T follicular helper cell (primary cell): ENCODE measurements at places on chromosomes 16 and 17.

DNA sequence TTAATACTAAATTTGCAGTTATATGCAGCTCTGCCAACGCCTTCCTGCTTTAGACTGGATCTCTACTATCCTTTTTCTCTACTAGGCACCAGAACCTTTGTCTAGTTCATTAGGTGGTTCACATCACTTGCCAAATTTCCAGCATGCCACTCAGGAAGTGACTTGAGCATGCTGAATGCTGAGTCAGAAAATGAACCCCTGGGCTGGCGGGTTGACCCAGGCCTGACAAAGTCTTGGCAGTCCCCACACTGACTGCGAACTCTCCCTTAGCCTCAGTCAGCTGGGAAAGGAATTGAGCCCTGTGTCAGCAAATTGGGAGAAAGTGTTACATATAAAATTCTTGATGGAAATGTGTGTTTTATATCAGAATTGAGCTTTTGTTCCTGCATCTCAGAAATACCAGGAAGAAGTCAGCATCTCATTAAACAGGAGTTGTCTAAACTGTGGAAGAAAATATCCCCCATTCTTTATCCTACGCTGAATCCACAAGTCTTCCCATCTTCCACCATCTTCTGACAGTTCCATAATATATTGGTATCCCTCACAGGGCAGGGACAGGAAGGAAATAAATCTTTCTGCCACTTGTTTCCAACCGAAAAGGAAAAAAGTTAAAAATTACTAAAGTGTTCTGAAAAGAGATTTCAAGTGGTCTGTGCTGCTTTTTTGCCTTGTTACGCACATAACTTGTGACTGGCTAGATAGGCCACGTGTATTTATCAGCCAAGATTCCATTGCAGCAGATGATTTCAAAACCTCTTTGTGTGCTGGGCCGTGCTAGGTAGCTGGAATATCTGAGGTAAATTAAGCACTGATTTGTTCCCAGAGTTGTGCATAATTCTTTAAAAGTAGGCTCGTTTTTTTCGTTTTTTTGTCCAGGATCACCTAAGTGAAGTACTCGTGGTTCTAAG is 16.7 kb upstream of the SLC12A3 start:
- no peak for DNase-seq

- no peak for DNase-seq
Measured at GRCh38 chr16:15981382-15981781, 32.0 kb downstream of the ABCC1 start.

- DNase-seq, result no peak
Measured at GRCh38 chr16:67442581-67443255, 11.8 kb downstream of the HSD11B2 start.

DNA sequence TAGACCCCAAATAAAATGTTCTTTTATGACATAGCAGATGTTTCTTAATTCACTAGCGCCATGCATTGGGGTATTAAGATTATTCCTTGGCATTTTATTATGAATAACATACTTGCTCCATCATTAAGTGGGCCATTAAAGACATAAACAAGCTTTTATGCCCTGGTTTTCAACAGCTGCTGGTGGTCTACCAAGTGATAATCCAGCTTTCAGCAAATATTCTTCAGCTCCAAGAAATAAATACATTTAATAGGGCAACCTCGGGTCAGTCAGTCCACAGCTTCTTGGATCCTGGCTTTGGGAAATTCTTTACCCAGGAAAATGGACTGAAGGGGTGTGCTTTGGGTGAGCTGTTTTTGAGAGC is 217.3 kb upstream of the IRX3 start:
- no peak for DNase-seq

DNA sequence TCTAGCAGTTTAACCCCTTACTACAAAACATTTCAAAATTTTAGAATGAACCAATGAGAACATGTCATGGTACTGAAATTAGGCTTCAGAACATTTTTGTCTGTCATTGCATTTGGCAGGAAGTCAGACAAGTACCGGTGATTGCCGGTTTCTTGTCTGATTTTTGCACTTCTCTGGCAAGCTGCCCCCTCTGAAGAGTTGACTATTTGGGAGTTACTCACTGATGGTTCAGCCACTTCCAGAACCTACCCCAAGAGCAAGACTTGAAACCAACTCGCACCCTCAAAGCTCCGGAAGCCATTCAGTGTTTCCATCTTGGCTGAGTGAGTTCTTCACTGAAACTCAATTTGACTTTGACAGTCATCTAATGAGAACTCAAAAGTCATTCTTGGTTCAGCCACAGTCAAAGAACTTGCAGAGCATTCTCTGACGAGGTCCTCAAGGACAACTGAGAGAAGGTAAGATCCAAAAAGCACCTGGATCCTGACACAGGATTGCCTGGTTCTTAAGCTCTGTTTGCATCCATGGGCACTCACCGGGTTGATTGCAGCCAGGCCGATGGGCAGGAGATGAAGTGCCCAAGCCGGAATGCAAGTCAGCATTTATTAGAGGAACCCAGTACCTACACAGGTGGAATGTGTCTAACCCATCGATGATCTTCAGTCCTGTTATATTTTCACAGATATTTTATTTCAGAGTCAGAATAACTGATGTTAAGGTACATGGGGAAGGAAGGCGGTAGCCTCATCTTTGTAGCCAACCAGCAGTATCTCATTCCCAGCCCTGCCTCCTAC is 93.6 kb downstream of the USP22 start:
- DNase-seq, result no peak

DNA sequence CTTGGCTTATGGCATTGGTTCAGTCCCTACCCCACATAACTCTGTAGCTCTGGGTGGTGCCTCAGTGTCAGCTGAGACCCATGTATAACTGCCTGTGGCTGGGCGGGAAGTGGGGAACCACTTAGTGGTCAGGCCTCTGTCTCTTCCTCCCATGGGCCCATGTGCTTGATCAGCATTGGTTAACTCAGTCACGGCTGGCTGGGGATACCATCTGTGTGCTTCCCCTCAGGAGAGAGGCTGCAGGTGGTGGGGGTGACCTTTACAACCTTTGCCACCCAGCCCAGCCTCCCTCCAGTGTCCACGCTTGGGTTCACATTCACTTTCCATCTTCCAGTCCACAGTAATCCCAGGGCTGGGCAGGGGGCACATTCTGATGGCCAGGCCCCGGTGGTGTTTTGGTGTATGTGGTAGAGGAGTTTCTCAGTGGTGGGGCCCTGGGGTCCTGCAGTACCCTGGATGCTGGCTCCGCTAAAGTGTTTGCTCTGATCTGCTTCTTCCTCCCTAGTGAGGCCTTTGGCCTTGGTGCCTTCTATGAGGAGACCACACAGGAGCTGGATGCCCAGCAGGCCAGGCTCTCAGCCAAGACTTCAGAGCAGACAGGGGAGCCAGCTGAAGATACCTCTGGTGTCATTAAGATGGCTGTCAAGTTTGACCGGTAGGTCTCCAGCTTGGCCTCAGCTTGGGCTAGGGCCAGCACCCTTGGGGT is 10.2 kb upstream of the NFATC3 start:
- DNase-seq, result no peak

- DNase-seq, result no peak
Measured at GRCh38 chr17:57678393-57678792, 66.7 kb downstream of the CCDC182 start.

- no peak for DNase-seq
Measured at GRCh38 chr17:38326996-38327792, 16.6 kb downstream of the GPR179 start.

- DNase-seq, result no peak
Measured at GRCh38 chr16:15575293-15576049, 67.5 kb downstream of the MARF1 start.

DNA sequence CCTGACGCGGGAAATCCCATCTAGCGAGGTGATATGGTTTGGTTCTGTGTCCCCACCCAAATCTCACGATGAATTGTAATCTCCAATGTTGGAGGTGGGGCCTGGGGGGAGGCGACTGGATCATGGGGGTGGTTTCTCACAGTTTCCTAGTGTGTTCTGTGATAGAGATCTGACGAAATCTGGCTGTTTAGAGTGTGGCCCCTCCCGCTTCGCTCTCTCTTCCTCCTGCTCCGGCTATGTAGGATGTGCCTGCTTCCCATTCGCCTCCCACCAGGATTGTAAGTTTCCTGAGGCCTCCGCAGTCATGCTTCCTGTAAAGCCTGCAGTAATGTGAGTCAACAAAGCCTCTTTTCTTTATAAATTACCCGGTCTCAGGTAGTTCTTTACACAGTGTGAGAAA is 31.6 kb downstream of the IFT140 start:
- DNase-seq, result no peak

DNA sequence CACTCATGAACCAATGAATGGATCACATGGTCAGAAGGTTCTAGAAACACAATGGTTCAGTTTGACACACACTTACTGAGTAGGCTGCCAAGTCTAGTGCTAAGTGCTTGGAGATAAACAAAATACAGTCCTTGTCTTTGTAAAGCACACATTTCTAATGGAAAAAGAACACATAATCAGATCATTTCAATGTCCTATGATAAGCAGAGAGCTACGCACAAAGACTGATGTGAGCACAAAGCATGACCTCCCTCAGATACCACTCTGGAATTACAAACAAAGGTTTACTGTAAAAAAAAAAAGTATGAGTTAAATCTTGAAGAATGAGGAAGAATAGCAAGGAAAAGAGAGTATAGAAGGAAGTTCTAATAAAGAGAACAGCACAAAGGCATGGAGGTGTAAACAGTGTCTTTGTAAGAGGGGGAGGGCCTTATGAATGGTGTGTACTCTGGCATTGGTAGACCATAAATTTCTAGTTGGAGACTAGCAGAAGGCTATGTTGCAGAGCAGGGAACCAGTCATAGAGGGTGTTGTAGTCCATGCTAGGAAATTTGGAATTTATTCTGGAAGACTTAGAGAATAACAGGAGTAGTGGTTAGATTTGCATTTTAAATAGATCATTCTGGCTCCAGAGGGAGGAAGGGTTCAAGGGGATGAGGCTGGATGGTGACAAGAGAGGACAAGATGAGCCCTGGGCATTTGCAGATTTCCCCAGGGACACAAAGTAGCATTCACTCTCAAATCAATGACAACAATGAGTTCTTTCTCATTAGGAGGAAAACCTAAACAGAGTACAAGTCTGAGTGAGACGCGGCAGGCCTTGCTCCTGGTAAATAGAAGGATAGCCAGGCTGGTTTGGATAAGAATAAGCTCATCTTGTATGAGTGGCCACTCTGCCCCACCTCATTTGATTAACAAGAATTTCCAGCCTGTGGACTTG is 468.0 kb downstream of the TOX3 start:
- DNase-seq, result no peak

DNA sequence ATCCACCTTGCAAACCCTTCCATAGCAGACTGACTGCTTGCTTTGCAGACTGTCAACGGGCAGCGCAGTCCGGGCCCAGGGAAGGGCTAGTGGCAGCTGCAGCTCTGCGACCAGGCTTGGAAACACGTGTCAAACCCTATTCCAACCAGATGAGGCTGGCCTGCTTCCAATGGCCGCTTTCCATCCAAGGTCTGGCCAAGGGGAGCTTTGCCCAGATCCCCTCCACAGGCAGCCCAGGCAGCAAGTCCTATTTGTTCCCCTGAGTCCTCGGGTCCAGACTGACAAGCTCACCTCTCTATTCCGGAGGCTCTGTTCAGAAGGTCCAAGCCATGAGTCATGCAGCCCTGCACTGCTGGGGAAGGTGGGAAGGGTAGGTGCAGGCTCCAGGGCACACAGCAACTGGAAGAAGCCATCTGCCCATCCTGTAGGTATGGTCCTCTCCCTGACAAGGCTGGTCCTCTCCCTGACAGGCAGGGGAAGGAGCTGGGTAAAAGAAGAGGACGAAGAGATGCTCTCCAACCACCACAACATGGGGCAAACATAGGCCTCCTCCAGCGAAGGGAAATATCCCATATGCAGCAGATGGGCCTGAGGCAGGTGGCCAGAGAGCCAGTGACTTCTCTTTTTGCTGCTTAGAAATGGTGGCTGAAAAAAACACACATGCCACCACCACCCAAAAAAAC is 22.6 kb upstream of the AXIN2 start:
- no peak for DNase-seq

GRCh38 chr16:57514791-57515600 is 21.4 kb downstream of the CCDC102A start:
- DNase-seq, result no peak

GRCh38 chr16:64627781-64628180 is 494.1 kb downstream of the CDH11 start:
- DNase-seq, result no peak

GRCh38 chr16:22356930-22357634 is 17.3 kb downstream of the CDR2 start:
- DNase-seq, result no peak

DNA sequence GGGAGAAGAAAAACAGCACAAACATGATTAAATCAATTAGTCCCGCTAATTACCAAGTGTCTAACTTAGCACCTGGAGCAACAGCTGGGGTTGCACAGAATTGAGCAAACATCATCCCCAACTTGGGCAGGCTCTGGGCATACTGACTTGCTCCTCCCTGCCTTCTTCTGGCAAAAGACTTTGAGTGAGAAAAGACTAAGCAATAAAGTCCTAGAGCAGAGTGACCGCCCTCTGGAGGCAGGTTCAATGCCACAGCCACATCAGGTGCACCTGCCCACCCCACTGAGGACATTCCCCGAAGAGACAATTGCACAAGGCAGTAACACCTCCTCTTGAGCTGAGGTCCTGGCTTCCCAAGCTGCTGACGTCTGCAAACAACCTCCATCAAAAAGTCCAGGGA is 358.3 kb downstream of the SOX9 start:
- DNase-seq, result no peak

DNA sequence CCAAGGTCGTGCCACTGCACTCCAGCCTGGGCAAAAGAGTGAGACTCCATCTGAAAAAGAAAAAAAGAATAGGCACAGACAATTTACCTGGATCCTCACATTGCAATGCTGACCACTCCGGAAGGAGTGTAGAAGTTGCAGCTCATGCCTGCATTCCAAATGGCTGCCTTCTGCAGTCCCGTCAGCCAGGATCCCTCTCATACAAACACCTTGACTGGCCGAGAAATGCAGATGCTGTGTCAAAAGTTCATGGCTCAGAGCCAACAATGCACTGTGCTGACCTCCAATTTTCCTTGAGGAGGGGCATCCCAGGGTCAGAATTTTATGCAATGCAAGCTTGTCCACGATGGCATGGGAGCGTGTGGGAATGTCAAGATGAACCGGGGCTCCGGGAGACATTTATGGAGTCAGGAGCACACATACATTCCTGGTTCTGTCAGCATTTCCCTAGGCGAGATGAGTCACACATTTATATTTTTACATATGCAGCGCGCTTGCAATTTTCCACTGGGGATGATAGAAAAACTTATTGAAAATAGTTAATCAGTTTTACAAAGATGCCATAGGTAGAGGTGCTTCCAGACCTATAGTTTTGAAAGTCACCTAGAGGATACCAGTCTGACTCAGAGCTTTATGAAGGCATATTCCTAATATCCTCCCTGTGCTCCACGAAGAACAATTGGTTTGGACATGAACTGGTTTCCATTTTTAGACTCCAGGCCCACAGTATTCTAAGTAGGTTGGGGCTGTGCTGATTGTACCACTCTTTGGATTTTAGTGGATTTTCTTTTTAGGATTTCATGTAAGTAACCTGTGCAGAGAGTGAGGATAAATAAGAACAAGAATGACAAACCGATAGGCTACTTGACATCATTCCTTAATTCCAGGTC is 614.6 kb downstream of the MAF start:
- DNase-seq, result no peak

GRCh38 chr17:77786740-77787505 is 171.6 kb upstream of the TNRC6C start:
- DNase-seq, result no peak

GRCh38 chr16:53946746-53947386 is 242.9 kb downstream of the FTO start:
- DNase-seq, result no peak

- DNase-seq, result no peak
Measured at GRCh38 chr16:84532291-84532724, 27.8 kb upstream of the MEAK7 start.

- DNase-seq, result no peak
Measured at GRCh38 chr17:16676676-16677268, 13.3 kb upstream of the CCDC144A start.
